Adrenal gland (tissue), 19 donors: ENCODE measurements at places on chromosomes 12 and 14. TPM values are rescaled to one million over a fixed set of nuclear protein-coding genes. Genes with fewer than 3 reads are reported as not detected.

GRCh38 chr14:65421201-65421981 is 8.9 kb downstream of the FUT8 start:
- no peak for DNase-seq

GRCh38 chr12:96395236-96395635 is 5.0 kb downstream of the CDK17 start:
- DNase-seq: no peak

Gene A2M
- 481 TPM for polyA plus RNA-seq

GRCh38 chr14:69695322-69696203 is 71.4 kb upstream of the SRSF5 start:
- no peak for DNase-seq

GRCh38 chr12:124688356-124688992 is 121.1 kb upstream of the NCOR2 start:
- no peak for DNase-seq

- no peak for DNase-seq
These were observed 1.1 kb downstream of the AQP2 start for GRCh38 chr12:49951411-49952240.

GRCh38 chr14:58730792-58731464 is 93.2 kb downstream of the DACT1 start:
- no peak for DNase-seq
